Caudate nucleus (tissue), 63 donors: ENCODE measurements at places on chromosomes 6 and 20.

DNA sequence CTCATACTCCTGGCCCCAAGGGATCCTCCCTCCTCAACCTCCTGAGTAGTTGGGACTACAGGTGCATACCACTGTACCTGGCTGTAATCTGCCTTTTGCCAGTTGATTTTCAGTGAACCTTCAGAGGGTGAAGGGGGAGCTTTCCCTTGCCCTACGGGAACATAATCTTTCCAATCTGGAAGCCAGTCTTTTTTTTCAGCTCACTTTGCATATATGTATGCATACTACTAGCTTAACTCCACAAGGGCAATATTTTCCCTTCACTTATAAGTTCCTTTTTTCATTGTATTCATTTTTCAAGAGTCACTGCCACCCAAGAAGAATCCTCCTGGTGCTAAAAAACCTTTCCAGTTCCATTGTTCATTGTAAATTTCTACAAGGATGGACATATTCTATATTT is 53.4 kb upstream of the GCM1 start:
- DNase-seq: no peak

DNA sequence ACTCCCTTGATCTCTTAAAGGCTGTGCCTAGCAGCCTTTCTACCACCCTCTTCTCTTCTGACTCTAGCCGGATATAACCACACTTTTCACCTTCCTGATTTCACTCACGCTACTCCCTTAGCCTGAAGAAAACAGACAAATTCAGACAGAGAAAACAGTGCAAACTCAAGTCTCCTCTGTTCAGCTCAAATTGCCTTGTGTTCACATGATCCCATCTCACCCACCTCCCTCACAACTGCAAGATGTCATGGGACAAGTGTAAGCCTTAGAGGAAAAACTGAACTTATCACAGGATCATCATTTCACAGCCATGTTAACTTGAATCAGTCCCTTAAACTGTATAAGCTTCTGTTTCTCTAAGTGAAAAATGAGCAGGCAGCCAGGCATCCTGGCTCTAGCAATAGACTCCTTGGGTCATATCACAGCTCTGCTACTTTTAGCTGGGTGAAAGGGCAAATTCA is 66.5 kb upstream of the TENT5A start:
- no peak for DNase-seq

GRCh38 chr6:33875141-33875581 is 71.4 kb upstream of the MLN start:
- no peak for DNase-seq

DNA sequence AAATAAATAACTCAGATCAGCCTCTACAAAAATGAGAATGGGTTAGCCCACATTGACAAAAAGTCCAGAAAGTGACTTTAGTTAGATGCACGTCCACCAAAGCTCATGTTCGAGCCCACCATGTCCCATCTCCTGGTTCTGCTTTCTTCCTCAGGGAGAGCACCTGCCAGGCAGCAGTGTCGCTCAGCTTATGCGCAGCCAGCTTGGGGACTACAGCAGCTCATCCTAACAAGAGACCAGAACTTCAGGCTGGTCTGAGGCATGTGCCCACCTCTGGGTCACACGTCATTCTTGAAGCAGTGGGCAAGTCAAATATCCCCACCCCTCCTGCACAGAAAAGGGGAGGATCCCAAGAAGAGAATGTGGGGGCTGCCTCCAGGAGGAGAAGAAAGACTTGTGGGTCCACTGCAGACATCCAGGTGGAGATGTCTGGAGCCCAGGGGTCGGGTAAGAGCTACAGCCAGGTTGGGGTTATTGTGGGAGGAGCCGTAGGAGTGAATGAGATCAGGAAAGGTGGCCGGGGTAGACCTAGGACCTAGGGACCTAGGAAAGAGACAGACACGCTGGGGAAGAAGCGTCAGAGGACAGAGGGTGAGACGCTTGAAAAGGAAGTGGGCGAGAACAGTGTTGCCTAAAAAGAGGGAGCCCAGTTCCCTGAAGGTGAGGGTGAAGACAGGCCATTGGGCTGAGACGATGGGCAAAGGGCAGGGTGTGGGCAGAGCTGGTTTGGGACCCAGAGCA is 52.5 kb downstream of the SSR1 start:
- no peak for DNase-seq

- no peak for DNase-seq
Measured at GRCh38 chr6:49519660-49520059, 19.9 kb downstream of the GLYATL3 start.

DNA sequence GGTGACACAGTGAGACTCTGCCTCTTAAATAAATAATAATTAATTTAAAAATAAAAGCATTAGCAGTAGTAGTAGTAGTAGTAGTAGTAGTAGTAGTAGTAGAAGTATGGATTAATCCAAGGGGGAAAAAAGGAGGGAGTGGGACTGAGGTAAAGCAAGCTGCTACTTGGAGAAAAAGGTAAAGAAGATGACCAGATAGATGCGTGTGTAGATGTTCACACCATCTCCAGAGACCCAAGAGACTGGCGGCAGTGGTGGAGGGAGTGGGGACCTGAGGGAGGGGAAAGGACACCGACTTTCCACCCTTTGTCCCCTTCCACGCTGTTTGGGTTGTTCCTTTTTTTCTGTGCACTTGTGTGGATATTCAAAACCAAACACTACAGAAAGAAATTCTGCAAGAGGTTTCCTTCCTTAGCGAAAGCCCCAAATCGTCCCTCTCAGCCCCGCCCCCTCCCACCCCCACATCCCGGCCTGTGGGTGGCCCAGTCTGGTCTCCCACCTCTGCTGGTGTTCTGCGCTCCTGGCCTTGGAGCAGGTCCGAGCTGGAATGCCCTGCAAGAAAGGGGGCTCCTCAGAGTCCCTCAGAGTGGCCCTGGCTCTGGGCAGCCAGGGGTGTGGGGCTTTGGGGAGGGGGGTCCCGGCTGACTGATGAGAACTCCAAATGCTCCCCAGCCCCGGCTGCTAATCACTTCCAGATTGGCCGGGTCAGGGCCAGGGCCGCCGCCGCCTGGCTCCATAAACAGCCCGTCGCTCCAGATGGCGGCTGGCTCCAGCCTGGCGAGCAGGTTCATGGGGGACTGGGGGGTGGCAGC is 60.2 kb downstream of the UBE2V1 start:
- no peak for DNase-seq

DNA sequence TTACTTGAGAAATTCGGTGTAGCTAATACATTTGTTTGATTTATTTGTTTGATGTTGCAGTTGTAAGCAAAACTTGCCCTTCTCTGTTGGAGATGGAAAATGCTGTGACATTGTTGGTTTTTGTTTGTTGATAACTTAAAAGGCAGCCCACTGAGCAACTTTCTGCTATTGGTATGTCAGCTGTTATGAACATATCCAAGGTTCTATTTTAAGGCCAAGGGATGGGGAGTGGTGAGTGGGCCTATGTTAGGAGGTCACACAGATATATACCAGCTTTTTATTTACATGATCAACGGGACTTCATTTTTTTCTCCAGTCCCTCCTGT is 5.7 kb downstream of the QKI start:
- no peak for DNase-seq

DNA sequence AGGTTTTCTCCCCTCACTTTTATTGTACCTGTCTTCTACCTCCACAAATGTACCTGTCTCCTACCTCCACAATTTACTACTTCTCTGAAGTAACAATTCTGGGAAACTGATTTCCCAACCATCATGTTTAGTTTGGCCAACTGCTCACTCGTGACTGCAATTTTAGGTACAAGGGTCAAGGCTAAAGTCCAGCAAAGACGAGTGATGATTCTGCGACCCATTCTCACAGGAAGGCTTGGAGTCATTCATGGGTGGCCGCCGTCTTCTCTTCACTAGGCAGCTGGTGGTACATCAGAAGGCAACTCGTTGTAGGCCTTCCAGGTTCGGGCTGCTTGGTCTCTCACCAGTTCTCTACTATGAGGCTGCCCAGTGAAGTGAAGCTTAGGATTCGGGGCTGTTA is 483.8 kb upstream of the JARID2 start:
- DNase-seq: no peak

DNA sequence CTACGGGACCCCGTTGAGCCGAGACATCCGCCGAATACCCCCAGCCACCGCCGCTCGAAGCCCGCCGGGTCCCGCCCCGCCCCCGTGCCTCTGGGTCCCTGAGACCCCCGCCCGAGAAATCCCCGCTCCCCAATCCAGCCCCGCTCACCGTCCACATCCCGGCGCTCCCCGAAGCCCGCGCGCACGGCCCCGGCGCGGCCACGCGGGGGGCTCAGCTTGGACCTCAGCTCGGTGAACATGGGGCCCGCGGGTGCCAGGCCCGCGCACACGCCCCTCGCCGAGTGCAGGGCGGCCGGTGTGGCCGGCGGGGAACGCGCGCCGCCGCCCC is 249 bp downstream of the SAMD10 start:
- DNase-seq: no peak

DNA sequence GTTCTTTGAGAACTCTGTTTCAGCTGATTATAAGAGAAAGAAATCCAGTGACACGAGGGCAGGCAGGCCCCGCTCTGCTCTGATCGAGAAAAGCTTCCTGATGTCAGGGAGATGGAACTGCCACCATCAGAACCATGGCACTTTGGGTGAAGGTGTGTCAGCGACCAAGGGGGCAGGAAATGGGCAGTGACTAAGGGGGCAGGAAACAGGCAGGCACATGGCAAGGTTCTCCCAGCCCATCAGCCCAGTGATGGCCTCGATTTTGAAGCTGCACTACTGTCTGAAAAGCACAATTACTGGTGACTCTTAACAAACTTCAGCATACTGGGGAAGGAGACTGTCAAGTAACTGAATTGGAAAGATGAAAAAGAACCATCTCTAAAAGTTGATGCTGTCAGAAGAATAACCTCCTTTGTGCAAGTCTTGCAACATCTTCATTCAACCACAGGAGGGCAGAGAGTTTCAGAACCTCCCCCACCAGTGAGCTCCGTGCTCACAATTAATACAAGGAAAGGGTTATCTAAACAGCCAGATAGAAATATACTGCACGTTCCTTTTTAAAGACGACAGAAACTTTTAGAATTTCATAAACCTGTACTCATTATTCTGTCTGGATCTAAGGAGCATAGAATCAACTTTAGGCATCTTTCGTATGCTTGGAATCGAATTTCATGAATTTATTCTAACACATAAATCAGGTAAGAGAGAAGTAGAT is 39.1 kb downstream of the TMX4 start:
- peak; percentile 19 for DNase-seq

DNA sequence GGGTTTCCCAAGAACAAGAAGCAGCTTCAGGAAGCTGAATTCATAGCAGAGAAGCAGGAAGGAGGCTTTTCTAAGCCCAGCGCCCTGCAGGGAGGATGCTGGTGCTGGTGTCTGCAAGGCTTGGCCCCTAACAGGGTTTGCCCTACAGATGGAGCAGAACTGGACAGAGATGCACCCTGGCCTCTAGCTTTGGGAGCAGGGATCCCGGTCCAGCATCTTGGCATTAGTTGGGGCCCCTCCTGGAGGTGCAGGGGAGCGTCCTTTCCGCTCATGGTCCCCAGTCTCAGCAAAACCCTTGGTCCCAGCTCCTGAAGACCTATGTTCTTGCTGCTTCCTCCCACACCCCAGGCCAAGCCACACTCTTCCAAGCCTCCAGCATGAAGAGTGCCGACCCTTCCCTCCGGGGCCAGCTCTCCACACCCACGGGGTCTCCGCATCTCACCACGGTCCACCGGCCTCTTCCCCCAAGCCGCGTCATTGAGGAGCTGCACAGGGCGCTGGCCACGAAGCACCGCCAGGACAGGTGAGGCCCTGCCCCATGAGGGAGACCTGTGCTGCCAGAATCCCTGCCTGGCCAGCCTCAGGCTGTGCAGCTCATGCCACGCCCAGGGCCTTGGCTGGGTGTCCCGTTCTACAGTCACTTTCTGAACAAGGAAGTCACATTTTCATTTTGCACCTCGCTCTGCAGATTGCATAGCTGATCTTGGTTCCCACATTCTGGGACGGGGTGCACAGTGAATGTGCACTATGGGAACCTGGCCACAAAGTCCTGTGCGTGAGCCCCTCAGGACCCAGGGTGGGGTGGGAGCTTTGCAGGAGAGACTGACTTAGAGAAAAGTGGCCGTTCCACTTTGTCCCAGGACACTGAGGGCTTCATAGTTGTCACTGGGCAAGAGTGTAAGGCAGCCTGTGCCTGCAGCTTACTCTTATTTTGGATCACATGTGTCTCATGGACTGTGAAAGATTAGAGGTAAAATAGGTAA is 160.2 kb downstream of the SYCP2 start:
- DNase-seq: no peak

GRCh38 chr6:149840345-149841075 is 23.6 kb downstream of the LRP11 start:
- peak; percentile 27 for DNase-seq

DNA sequence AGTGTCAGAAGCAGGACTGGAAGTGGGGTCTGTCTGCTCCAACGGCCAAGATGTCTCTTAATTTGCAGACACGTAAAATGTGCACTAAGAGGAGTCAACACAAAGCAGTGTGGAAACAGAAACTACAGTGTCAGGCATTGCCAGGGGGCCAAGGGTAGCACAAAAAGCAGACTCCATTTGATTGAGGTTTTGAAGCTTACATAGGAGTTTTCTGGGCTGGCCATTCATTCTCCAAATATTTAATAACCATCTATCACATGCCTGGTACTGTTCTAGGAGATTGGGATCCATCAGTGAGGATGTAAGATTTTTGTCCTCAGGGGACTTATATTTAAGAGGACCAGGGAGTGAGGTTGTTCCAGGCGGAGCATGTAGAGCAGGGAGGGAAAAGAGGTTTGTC is 29.5 kb downstream of the MAFB start:
- DNase-seq: no peak

GRCh38 chr6:111258615-111259088 is 171.3 kb downstream of the SLC16A10 start:
- no peak for DNase-seq

- no peak for DNase-seq
Measured at GRCh38 chr20:19260412-19261090, 48.1 kb downstream of the SLC24A3 start.

DNA sequence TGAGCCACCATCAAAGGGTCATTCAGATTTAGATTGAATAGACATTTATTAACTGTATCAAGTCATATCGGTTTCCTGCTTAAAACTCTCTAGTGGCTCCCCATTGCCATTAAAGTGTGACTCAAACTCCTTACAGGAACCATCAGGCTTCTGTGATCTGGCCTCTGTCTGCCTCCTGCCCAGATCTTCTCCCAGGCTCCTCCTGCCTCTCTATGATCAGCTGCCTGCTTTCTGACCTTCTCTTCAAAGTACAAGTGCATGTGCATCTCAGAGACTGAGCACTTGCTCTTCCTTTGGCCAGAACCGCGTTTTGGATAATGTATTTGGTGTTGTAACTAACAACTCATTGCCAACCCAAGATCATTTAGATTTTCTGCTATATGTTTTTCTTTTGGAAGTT is 52.7 kb downstream of the IL20RA start:
- no peak for DNase-seq
